Stimulated activated CD8-positive, alpha-beta memory T cell treated with anti-CD3 and anti-CD28 coated beads, Interleukin-15, amount 100 ng/mL, for 24 hours (primary cell): ENCODE measurements at places on chromosomes 2 and 18.

DNA sequence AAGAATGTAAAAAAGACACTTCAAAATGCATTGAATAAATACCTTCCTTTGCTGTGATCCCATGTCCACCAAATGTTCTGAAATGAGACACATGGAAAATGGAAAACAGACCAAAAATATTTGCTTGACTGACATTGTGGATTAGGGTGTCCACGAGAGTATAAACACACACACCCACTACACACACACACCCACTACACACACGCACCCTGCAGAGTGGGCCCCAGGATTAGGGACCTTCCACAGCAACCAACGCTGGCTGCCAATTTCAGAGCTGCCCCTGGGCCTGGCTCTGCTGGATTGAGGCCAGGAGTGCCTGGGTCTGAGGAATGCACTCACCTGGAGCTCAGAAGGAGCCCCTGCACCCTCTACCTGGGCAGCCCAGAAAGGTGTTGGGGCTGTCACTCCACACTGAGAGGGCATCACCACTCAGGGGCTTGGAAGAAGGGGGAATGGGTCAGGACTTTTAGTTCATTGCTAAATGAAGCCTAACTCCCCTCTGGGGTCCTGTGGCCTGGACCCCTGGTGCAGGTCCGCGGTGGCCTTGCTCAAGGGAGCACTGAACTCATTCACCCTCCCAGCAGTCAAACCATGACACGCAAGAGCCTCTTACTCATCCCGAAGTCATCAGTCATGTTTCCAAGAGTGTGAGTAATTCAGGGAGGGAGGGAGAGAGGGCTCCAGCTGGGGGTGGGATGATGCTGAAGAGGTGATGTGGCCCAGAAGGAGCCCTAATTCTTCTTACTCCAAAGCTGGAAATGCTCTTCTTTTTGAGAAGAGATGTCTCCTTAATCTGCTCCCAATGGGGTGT, 50.2 kb upstream of the PLB1 start:
- DNase-seq: no peak

GRCh38 chr18:39741755-39742466, 2176.3 kb upstream of the CELF4 start:
- no peak for DNase-seq

GRCh38 chr2:105081006-105081601, 43.2 kb downstream of the MRPS9 start:
- no peak for DNase-seq

GRCh38 chr2:109017017-109017416, 28.0 kb upstream of the EDAR start:
- no peak for DNase-seq

DNA sequence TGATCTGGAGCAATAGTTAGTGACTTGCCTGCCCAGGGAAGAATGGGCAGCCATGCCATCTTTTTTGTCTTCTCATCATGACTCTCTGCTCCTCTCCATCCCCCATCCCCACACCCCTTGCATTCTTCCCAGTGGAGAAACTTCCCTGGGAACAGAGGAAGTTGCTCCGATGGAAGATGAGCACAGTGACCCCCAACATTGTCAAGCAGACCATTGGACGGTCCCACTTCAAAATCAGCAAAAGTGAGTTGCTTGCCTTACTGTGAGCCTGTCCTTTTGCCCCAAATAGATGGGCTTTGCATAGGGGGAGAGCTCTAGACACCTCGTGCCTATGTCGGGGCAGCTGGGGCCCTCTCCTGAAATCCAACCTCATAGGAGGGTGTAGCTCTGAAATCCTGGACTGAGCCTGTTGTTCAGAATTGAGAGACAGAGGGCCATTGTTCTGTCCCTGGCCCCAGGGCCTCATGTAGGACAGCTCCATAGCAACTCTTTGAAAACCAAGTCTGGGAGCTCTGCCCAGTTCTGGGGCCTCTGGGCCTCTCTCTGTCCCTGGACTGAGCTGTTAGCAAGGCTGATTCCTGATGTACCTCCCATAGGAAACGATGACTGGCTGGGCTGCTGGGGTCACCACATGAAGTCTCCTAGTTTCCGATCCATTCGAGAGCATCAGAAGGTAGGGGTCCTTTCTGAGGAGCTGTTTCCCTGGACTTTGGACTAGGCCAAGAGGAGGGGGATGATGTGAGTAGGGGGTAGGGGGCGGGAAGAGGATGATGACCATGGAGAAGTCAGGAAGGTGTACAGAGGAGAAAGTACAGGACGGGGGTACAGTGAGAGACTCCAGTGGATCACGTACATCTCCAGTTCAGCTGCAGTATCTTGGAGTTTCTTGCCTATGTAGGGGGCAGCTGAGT, 35.2 kb downstream of the TTLL4 start:
- DNase-seq: no peak

DNA sequence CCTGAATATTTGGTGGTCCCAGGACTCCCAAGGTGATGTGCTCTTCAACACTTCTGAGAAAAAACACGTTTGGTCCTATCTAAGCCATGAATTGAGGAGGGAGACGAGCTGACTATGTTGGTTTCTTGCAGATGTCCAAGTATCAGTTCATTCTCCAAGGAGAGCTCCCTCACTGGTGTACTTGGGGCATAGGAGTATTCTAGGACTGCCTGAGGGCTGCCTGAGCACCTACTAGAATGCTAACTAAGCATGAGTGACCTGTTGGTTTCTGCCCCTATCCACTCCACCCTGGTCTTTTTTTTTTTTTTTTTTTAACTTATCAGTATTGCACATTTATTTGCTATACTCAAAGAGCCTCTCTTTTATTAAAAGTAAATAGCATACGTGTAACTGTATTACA, 200.5 kb upstream of the FANCL start:
- no peak for DNase-seq
